ENCODE measurements at places on chromosomes 16 and 17.

DNA sequence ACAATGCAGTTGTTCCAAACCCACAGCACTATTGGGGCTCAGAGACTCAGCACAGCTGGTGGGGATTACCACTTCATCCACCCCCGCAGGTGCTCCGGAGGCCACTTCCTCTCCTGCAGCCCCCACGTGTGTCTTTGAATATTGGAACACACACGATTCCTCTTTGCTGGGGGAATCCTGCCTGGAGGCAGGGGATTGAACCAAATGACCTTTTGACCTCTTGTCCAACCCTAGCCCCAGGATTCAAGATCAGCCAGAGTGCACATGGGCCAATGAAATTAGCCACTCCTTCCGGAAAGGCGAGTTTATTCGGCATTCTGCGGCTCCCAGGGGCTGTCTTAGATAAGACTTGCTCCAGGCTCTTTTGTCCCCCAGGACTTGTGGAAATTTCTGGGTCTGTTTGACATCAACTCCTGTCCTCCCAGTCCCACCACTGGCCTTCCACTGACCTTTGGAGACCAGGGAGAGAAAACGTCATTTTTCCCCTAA is 350.2 kb downstream of the FOXL1 start:
- DNase-seq: no peak

- DNase-seq: no peak
Observed at GRCh38 chr17:34714475-34715410, 135.4 kb downstream of the TMEM132E start.

- DNase-seq: no peak
Observed at GRCh38 chr17:67311575-67311974, 54.8 kb downstream of the PSMD12 start.

- DNase-seq: no peak
Observed at GRCh38 chr17:44707755-44708400, 587 bp upstream of the DBF4B start.

DNA sequence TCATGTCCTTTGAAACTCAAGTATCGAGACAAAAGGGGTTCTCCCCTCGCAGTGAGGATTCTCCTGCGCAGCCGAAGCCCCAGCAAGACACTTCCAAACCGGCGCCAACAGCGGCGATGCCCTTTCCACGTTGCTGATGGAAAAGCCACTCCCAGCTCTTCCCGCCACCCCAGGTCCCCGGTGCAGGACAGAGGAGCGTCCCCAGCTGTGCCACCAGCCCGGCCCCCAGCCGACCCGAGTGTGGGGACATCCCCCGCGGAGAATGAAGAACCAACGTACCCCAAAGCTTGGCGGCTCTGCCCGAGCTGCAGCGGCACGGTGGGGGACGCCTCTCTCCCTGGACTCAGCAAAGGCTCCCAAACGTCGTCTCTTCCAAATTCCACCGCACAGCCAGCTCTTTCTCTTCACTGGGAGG is 573 bp downstream of the CHST6 start:
- no peak for DNase-seq

DNA sequence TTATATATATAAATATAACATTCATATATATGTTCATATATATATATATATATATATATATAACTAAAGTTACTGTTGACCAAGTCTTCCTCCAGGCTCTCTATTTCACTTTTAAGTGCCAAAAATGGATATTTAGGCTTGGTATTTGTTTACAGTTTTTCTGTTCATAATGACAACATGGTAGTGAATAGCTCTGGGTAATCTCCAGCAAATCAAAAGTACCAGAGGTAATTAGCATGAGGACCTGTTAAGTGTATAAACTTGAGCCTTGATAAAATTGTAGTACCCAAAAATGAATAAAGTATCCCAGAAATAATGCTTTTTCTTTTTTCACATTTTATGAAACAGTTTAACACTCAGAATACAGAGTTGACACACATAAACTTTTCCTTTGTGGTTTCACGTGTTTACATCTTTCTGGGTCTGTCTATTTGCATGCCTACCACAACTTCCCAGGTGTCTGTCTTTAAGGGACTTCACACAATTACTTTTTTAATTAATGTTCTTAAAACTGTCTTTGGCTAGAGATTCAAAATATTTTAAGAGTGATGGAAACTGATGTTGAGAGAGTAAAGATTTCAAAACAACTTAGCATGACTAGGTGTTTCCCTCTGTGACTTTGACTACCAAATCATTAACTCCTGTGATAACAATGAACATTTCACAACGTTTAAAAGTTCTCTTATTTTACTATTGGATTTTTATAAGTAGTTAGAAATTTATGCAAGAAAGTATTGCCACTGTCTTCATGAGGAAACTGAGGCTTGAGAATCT is 47.9 kb downstream of the RABEP1 start:
- no peak for DNase-seq

DNA sequence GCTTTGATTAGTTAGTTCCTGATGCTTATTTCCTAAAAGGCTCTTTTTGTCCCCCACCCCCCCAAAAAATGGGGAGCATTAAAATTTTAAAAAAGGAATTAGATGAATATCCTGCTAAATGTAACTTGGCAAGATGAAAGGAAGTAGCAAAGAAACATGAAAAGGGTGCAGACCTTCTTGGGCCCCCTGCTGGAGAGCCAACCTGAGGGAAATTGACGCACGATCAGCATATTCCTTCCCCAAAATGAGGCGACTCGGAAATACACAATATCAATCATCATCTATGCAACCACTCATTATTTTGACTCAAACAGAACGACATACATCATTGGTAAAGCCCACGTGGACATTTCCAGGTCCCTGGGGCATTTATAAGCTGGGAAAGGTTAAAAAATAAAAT is 59.7 kb downstream of the GRIN2A start:
- no peak for DNase-seq

DNA sequence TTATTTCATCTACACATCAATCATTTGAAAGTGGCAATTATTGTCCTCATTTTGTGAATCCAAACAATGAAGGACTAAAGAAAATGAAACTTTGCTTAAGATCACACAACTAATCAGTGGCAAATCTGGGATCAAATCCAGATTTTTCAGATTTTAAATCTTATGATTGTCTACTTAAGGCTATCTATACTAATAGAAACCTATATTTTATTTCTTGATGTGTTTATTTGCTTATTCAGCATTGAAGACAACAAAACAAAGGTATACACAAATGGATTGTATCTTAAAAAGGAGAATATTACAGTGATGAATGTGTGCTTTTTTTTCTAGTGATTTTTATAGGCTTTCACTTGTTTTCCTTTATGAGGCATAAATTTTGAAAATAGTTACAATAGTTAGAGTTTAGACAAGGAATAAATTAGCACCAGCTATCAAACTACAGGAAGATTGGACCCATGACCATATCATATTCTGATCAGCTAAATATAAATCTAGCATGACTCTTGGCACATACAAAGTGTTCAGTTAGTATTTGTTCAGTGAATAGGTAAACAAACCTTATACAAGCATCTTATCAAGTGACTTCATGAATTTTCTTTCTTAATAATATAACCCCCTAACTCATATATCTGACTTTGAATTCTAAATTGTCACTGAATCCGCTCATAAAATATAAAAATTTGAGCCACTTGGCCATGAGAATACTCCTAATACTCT is 20.5 kb downstream of the VMP1 start:
- DNase-seq: no peak

GRCh38 chr17:36697903-36698530 is 96.6 kb downstream of the MRM1 start:
- DNase-seq: no peak

DNA sequence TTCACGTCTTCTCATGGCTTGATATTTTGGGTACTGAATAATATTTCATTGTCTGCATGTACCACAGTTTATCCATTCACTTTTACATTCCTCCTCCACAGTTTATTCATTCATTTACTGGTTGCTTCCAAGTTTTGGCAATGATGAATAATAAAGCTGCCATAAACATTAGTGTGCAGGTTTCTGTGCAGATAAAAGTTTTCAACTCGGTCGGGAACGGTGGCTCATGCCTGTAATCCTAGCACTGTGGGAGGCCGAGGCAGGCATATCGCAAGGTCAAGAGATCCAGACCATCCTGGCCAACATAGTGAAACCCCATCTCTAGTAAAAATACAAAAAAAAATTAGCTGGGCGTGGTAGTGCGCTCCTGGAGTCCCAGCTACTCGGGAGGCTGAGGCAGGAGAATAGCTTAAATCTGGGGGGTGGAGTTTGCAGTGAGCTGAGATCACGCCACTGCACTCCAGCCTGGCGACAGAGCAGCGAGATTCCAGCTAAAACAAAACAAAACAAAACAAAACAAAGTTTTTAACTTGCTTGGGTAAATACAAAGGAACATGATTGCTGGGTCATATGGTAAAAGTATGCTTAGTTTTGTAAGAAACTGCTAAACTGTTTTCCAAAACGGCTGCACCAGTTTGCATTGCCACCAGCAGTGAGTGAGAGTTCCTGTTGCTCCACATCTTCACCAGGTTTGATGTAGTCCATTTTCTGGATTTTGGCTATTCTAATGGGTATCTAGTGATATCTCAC is 89.5 kb downstream of the WWP2 start:
- DNase-seq: no peak

DNA sequence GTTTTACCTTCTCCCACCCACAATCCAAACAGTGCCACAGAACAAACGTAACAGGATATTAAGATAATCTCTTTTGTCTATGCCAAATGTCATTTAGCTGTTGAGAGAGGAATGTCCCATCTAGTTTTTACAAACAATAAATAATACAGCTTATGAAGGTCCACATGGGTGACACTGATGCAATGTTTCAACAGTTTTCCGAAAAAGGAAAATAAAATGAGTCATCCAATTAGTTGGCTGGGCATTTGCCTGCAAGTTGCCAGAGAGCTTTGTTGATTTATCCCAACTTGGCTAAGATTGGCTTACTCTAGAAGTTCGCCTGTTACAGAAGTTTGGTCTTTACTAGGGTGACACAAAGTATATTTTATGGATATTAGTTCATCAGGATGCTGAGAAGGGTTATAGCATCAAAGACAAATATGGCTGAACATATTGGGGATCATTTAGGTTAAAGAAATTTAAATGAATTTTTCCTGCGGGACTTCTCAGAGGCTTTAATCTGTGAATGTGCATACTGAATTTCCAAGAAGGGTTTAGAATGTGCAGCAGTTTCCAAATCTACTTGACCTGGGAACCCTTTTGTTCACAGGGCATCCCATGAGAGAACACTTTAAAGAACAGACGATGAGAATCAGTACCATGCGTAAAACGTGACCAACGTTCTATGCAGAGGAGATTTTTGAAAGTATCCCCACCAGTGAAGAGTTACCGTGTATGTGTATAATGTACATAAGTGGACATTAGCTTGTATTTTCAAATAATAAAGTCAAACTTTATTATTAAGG is 73.1 kb downstream of the CDH13 start:
- no peak for DNase-seq

GRCh38 chr17:43155666-43156065 is 15.3 kb upstream of the NBR1 start:
- no peak for DNase-seq

DNA sequence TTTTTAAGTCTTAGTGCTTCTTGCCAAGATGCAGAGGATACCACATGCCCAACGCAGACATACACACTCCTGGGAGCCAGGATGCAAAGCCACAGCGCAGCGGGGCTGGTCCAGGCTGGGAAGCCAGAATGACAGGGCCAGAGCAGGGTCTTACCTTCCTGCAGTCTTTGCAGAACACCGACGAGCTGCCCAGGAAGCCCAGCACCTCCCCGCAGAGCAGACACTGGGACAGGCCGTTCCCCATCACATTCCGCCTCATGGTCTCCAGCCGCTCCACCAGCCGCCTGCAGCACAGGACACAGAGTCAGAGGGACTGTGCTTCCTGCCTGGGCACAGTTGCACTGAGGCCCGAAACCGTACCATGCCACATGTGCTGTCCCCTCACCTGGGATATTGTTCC is 33.3 kb downstream of the RPH3AL start:
- DNase-seq: no peak

- DNase-seq: no peak
Observed at GRCh38 chr16:50848755-50849514, 107.0 kb downstream of the CYLD start.

GRCh38 chr16:11665071-11665491 is 3.2 kb upstream of the SNN start:
- no peak for DNase-seq

DNA sequence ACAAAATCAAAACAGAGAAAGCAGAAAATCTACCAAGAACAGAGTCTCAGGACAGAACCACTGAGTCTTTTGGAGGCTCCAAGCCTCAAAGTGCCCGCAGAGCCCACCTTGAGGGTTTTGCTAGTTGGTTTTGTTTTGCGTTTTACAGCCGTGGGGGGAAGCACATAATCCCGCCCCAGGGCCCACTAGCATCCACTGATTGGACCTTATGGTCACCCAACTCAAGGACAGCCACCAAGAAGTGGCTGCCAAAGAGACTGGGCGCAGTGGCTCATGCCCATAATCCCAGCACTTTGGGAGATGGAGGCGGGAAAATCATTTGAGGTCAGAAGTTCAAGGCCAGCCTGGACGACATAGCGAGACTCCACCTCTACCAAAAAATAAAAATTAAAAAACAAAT is 9.9 kb downstream of the ALOX15B start:
- DNase-seq: no peak

GRCh38 chr17:66775271-66775670 is 59.6 kb upstream of the CACNG5 start:
- no peak for DNase-seq

DNA sequence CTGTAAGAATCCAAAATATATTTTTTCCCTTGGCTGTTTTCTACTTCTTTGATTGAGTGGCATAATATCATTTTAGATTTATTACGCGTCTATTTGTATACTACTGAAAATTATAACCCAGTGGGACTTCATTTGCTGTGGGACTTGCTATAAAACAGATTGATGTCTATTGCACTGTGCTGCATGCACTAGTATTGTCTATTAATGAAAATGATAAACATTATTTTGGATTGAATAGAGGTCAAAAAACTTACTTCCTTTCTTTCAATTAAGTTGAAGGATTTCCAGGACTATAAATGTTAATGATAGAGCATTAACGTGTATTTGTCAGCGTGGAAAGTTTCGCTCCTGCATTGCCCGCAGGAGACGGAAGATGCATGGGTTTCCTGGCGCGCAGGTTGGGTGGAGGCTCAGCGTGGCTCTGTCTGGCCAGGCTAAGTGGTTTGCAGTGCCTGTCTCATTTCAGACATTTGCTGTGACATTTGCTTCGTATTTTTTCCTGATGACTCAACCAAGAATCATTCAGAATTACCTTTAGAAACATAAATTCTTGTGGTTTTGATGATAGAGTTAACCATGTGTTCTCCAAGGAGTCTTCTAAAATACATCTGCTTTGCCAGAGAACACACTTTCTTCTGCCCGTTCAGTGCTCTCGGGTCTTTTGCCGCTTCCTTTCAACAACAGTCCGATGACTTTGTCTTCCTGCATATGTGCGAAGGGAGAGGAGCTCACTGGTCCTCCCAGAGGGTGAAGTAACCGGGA is 216.7 kb downstream of the RPTOR start:
- peak; percentile 70 for DNase-seq

Measured in activated CD4-positive, alpha-beta T cell treated with anti-CD3 and anti-CD28 coated beads for 1 hour (primary cell).